ENCODE measurements at places on chromosomes 2 and 18.

GRCh38 chr18:44497757-44498490 is 182.8 kb upstream of the SETBP1 start:
- DNase-seq: no peak

GRCh38 chr2:60679036-60679780 is 76.9 kb upstream of the PAPOLG start:
- no peak for DNase-seq

DNA sequence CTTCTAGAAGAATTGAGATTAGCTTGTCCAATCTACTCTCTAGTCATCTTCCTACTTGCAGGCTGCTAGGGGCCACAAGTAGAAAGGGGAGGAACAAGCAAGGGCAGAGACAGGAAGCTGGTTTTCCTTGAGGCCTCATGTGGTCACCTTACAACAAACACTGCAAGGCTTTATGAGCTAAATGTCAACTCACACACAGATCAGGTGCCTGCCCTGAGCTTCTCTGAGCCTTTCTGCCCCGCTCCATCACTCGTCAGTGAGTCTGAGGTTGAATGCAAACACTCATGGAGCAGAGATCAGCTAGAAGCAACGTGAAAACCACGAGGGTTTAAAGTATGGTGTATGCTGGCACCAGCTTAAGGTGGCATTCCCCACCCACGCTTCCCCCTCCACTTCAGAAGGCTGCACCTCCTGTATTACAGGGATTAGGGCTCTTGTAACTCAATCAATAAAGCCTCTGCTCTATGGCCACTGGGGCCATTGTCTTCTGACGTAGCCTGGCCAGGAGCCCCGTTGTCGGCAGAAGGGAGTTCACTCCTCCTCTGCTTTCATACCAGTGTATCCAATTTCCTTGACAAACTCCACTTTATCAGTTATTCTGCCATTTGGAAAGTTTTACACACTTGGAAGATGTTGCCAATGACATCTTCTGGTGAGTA is 5.4 kb upstream of the CRYGC start:
- no peak for DNase-seq

DNA sequence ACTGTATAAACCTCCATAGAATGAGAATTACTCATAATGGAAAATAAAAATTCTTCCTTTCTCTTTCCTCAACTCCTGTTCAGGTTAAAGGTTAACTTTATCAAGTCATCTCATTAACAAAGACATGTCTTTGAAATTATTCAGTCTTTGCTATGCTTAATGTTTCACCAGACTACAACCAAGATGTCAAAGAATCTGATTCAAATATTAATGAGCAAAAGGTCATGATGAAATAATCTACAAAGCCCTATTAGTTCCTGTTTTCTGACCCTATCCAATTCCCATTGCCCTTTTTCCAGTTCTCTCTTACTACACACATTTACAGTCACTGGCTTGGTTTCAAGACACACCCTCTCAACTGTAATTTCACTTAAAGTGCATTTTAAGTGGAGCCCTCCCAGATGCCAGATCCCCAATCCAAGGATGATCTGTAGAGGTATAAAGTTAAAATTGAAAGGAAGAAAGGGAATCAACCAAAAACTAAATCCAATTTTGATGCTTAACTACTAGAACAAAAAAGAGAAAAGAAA is 246.9 kb upstream of the CYP26B1 start:
- no peak for DNase-seq

GRCh38 chr2:201343559-201343958 is 13.6 kb downstream of the FLACC1 start:
- no peak for DNase-seq

- no peak for DNase-seq
Measured at GRCh38 chr2:1822341-1822740, 78.0 kb upstream of the PXDN start.

- DNase-seq: peak; percentile 77
Measured at GRCh38 chr2:85924522-85924921, 35.7 kb upstream of the ST3GAL5 start.

DNA sequence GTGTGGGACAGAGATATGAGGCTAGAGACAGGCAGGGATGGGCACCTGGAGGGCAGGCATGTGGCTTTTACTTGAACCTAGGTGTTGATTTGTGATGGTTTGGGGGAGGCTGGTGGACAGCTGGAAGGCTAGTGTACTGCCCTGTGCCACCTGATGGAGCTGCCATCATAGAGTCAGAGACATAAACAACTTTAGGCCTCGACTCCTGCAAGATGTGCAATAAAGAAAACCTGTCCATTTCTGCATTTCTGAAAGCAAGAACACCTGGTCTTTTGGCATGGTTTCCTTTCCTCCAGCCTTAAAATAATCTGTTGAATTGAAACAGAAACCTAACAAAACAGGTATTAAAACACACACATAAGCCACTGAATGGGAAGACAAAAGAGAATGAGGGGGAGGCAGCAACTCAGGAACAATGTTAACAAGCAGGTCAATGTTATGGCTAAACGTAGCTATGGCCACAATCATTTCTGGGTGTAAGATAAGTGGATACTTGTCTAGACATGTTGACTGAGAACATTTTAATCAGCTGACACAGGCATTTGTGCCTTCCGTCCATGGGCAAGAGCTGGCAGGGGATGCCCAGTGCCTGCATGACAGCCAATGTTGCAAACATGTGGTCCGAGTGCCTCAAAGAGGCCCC is 87.8 kb downstream of the KCTD1 start:
- no peak for DNase-seq

GRCh38 chr2:241750076-241750840 is 15.8 kb downstream of the D2HGDH start:
- no peak for DNase-seq

DNA sequence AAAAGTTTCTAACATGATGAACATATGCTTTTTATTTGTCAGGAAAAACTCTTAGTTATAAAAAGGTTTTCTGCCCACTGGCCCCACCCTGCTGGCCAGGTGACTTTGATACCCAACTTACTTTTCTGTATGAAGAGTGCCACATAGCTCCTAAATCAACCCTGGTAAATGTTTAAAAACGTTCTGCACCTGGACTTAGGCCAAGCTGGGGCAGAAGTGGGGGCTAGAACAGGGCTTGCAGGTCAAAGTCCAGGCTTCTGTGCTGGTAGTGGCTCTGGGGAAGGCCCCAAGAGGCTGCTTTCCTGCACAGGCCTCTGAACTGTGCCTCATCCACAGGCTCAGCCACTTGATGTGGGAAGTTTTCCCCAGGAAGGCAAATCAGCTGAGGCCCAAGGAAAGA is 171.7 kb downstream of the ANKRD30B start:
- no peak for DNase-seq

GRCh38 chr2:141200191-141200590 is 930.6 kb downstream of the LRP1B start:
- DNase-seq: no peak

GRCh38 chr2:240998995-240999791 is 775 bp downstream of the SNED1 start:
- peak; percentile 12 for DNase-seq

DNA sequence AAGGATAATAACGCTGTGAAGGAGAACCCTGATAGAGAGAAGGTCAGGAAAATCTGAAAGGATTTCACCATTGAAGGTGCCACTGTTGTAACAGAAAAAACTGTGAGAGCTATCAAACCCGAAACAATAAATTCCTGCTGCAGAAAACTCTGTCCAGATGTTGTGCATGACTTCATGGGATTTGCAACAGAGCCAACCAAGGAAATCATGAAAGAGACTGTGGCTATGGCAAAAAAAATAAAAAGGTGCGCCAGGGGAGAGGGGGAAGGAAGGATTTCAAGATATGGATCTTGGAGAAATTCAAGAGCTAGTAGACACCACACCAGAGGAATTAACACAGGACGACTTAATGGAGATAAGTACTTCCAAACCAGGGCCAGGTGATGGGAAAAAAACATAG is 88.0 kb downstream of the LDLRAD4 start:
- DNase-seq: no peak

- no peak for DNase-seq
Measured at GRCh38 chr2:54680397-54681041, 42.9 kb upstream of the EML6 start.

DNA sequence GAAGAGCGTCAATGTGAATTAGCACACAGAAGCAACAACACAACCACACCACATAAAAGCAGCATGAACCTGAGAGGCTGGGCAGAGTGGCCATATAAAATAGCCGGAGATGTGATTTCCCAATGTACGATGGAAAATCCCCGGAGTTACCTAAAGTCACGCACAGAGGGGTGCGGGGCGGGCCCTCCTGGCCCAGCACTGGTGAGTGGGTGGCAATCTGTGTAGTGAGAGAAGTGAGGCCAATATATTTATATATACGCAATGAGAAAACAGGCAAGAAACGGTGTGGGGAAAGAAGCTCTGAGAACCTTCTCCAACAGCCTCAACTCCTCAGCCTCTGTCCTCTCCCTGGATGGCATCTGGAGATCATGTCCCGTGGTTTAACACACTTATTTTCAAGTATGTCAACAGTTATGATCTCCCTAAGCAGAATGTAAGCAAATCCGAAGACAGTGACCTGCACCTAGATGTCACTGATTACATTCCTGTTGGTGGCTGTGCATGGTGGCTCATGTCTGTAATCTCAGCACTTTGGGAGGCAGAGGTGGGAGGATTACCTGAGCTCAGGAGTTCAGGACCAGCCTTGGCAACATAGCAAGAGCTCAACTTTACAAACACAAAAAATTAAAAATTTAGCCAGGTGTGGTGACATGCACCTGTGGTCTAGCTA is 41.6 kb downstream of the CRACDL start:
- no peak for DNase-seq

Measured in tibial nerve (tissue), 4 donors.